ENCODE measurements at places on chromosomes 1 and 21. TPM values are rescaled to one million over a fixed set of nuclear protein-coding genes. Genes with fewer than 3 reads are reported as not detected.

DNA sequence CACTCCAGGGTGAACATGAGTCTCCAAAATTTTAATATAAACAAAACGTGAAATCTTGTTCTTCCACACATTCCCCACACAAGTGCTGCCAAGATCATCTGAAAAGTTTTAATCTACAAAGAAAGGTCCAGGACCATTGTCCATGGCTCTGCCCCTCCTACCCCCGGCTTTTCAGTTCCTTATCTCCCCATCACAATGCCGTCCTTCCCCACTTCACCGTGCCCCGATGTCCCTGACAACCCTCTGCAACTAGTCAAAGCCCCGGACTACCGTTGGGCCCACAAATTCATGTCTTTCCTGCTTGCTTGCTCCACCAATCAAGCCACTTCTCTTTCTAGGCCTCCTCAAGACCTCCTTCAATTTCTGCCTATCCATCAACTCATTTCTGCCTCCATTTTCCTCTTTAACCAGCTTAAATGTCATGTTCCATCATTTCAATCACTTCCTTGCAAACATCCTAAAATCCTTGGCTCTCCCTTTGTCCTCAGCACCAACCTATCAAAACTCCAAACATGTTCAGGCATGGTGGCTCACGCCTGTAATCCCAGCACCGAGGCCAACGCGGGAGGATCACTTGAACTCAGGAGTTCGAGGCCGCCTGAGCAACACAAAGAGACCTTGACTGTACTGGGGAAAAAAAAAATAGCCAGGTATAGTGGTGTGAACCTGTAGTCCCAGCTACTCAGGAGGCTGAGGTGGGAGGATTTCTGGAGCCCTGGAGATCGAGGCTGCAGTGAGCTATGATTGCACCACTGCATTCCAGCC lies 14.0 kb upstream of the BMP8B start:
- DNase-seq = no peak

DNA sequence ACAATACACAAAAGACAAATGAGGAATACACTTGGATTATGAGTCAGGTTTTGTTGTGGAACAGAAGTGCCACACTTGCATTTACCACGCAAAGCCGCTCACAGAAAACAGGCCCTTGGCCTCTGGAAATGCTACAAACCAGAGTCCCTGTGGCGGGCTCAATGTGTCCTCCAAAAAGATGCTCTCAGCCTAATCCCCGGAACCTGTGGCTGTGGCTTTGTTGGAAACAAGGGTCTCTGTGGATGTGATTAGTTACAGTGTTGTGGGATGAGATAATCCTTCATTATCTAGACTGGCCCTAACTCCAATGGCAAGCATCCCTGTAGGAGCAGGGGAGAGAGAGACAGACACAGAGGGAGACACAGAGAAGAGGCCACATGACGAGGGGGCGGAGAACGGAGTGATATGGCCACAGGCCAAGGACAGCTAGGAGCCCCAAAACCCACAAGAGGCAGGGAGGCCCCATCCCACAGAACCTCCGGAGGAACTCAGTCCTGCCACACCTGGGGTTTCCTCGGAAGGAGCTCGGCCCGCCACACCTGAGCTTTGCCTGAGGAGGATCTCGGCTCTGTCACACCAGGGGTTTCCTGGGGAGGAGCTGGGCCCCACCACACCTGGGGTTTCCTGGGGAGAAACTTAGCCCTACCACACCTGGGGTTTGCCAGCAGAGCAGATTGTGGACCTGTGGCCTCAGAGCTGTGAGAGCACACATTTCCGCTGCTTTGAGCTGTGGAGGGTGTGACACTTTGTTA lies 55.4 kb downstream of the NPHP4 start:
- peak; percentile 8 for DNase-seq

GRCh38 chr1:9428601-9429341 lies 110.5 kb upstream of the SLC25A33 start:
- DNase-seq = peak; percentile 99

DNA sequence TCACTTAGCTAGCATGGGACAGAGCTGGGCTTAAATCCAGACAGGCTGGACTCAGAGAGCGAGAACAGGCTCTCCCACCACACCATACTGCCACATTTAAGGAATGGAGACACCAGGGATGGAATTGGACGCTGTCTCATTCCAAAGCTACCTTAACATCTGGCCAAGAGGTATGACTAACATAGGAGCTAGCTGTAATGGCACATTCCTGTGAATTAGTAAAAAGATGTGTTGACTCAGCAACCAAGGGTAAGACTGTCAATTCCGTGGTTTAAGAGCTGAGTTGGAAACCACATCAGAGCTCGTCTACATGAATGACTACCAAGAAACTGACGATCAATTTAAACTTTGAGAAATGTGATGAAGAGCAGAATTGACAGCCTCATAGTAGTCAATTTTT lies 8.3 kb upstream of the TNFRSF9 start:
- DNase-seq = peak; percentile 62

DNA sequence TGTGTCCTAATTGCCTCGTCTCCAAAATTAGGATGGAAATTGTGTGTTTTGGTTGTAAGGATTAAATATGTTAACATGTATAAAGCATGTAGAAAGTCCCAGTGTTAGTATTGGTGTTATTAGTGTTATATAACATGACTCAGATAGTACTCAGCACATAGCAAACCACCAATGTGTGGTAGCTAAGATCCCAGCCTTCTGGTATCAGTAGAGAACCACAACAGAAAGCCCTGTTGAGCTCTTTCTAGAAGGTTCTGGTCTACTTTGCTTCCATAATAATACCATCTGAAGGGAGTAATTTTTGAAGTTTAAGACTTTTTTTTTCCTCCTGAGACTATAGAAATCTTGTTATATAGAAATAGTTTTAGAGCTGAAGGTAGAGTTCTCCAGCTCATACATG lies 259.3 kb upstream of the SGIP1 start:
- DNase-seq = peak; percentile 40

- DNase-seq = no peak
These were observed 175.1 kb downstream of the FASLG start for GRCh38 chr1:172833954-172834353.

GRCh38 chr1:218846181-218846580 lies 327.5 kb upstream of the LYPLAL1 start:
- no peak for DNase-seq

- no peak for DNase-seq
These were observed 25.1 kb upstream of the APP start for GRCh38 chr21:26195708-26196107.

DNA sequence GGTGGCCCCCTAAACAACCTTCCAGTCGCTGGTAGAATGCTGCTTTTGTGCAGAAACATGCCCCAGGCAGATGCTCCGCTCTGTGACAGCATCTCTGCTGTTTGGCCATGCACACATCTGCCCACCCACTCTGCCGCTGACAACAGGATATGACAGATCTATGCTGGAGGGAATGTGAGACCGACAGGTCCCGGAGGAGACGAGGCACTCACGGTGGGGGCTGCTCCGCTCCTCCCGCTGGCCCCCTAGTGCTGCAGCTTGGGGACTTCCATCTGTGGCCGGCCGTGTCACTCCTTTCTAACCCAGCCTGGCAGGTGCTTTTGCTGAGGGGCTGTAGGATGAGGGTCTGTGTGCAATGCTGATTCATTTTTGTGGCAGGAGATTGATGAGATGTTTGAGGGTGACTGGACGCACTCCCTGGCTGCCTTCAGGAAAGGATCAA lies 49.1 kb upstream of the DMRTB1 start:
- no peak for DNase-seq

- peak; percentile 47 for DNase-seq
These were observed 19.4 kb downstream of the CLIC6 start for GRCh38 chr21:34688145-34688544.

DNA sequence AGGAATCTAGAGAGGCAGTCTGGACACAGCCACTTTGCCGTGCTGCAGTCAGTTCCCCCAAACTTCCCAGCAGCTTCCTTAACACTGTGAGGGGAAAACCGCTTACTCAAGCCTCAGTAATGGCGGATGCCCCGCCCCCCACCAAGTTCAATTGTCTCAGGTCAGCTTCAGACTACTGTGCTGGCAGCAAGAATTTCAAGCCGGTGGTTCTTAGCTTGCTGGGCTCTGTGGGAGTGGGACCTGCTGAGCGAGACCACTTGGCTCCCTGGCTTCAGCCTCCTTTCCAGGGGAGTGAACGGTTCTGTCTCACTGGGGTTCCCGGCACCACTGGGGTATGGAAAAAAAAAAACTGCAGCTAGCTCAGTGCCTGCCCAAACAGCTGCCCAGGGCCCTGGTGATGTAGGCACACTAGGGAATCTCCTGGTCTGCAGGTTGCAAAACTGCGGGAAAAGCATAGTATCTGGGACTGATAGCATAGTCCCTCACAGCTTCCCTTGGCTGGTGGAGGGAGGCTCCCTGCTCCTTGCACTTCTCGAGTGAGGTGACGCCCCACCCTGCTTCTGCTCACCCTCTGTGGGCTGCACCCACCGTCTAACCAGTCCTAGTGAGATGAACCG lies 23.7 kb upstream of the HFM1 start:
- DNase-seq = no peak

GRCh38 chr1:230240446-230241086 lies 173.5 kb downstream of the GALNT2 start:
- DNase-seq = no peak

DNA sequence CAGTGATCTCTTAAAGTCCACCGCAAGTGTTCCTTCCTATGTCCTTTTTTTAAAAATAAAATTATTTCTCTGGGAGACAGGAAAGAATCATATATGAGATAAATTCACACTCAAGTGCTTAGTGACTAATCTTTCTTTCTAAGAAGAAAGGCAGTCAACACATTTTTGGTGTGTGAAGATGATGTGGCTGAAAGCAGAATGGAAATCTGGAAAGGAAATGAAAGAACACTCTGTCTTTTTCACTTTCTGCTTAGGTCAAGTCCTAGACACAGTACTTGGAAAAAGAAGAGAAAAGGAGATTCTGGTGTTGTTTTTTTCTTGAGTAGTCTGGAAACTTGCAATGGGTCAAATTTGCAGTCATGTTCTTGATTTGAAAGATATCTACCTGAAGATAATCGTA lies 45.5 kb upstream of the PRRX1 start:
- DNase-seq = no peak

DNA sequence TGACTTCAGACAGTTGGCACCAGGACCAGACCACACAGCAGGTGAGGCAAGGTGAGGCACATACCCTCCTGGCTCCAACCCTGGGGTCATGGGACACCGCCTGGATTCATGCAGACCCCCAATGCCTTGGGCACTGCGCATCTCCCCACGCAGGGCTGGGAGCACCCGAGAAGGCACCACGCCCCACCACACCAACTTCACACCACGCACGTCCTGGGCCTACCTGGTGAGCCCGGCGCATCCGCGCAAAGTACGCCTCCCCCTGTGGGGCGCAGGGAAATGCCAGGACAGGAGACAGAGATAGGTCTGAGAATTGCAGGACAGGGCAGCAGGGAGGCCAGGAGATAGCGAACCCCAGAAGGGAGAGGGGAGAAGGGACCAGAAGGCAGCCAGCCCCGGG lies 58.5 kb downstream of the LDLRAD2 start:
- DNase-seq = no peak

- no peak for DNase-seq
These were observed 24.5 kb downstream of the SSX2IP start for GRCh38 chr1:84665703-84666317.

DNA sequence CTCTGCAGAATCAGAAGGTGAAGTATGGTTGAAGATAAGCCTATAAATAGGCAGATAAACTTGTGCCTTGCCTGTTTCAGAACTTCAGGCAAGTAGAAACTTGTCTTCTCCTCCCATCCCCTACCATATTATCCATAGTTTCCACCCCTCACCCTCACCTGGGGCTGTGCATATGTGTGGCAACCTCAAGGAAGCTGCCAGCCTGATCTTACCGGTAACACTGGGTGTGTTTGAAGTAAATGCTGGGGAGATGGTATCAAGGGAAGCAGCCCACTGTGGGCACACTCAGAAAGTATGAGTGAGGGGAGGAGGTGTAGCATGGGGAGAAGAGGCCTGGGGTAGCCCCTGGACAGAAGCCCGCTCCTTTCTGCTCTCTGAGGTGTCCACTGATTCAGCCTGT lies 14.5 kb downstream of the VANGL2 start:
- DNase-seq = no peak

The KANK4 gene
- total RNA-seq = not detected

The CD2 gene
- total RNA-seq = 305 TPM

The KCNQ4 gene
- total RNA-seq = 0.20 TPM

The ANGPTL1 gene
- total RNA-seq = not detected
